ENCODE measurements at places on chromosomes 5 and 9.

DNA sequence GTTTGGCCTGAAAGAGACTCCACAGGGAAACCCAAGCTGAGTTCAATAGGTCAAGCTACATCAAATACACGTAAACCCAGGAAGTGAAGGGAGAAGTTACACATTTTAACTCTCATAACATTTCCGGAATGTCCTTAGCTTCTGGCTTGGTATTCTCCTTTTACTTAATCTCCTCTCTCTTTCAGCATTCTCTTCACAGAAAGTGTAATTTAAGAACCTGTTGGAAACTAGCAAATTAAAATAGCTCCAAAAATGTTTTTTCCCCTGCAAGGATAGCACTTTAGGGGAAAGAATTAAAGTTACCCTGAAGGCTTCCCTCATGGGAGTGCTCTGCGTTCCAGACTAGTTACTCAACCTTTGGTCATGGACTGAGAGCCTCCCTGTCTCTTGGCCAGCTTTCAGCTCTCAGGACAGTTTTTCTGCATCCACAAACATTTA, 292.7 kb upstream of the TARS1 start:
- DNase-seq: no peak

- no peak for DNase-seq
Measured at GRCh38 chr9:35415402-35416097, 74.4 kb upstream of the RUSC2 start.

DNA sequence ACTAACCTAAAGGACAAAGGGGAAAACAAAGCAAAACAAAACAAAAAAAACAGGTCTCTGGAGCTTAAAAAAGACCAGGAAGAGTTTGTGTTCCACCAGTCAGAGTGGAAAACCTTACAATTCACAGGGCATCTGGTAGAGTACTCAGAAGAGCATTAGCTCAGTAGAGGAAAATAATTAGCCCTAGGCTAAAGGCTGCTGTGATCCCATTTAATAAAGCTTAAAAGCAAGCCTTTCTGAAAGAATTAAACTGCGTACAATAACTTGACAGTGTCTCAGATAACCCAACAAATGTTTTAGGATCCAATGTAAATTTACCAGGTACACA, 7.3 kb downstream of the ECM2 start:
- DNase-seq: no peak

DNA sequence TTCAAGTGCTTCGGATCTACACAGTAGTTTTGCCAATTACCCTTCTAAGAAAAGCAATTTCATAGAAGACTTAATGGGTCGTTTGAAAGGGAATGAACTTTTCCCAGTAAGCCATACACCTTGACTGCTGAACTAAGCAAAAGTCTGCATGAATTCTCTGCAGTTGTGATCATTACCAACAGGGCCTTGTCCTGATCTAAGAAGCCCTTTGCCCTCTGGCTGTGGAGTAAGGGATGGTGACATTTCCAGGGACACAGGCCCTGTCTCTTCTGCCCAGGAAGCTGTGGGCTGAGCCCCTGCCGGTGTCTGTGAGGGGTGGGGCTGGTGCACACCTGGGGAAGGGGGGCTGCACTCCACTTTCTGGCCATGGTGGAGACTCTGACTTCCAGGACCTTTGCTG, 30.5 kb downstream of the ZDHHC11 start:
- DNase-seq: no peak

DNA sequence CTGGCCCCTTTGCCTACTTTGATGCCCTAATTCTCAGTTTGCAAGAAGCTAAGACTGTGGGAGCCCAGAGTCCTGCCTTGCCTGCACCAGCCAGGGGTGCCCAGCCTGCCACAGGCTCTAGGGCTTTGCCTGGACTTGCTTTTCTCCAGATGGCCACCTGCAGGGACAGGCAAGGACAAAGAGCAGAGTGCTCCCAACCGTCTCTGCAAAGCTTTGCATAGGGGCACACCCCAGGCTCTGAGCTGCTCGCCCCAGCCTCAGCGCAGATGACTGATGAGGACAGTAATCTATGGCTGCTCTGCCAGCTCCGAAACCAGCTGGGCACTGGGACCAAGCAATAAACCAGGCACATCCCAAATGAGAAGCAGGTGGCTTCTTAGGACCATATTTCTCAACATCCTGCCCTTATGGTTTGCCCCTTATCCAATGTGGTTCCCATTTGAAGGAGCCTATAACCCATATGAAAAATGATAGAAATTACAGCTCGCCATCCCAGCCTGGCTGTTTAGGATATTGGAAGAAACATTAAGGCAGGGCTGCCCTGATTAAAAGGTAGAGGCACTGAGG, 25.4 kb upstream of the TCF7 start:
- no peak for DNase-seq

DNA sequence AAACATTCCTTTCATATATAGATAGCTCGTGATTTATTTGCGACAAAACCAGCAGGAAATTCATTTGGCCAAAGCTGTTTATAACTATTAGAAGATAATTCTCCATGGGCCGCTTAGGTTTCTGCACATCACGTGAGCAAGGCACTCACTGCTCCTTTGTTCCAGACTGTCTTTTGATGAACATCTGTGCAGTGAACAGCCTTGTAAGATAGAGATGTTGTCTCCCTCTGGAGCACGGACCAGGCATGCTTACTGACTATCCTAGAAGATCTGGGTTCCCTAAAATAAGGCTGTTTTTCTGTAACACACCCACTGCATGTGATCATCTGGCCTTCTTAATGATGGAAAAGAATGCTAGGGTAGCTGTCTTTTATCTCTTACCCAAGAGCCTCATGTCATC, 30.9 kb downstream of the YIPF5 start:
- no peak for DNase-seq

DNA sequence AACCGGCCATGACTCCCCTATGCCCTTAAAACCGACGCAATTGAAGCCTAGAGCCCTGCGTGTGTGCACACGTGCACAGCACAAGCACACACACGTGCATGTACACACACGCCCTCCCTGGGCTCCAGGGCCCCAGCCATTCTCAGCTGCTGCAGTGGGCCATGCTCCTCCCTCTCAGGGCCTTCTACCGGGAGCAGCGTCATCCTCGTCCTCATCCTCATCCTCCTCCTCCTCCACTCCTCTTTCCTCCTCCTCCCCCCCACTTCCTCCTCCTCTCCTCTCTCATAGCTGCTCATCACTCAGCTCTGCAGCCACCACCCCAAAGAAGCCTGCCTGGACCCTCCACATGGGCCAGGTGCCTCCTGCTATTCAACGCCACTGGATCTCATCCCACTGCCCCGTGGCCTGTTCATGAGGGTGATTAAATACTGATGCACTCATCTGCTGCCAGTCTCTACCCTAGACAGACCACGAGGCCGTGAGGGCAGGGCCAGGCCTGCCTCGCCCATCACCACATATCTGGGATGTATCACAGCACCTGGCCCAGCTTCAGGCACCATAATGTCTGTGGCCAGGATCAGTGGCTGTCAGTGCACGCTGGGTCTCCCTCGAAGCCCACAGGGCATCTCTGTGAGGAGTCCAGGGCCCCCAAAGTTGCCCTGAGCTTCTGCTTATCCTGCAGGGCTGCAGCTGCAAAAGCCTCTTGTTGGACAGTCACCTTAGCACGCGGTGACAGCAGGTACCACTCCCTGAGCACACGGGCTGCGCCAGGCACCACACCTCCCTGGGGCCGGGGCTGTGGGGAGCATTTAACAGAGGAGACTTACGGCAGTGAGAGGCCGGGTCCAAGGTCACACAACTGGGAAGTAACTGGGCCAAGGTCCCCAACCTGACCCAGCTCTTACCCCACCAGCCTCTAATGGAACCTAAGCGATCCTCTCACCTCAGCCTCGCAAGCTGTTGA, 9.8 kb downstream of the FAM78A start:
- no peak for DNase-seq

GRCh38 chr9:91714020-91714806, 235.8 kb downstream of the ROR2 start:
- no peak for DNase-seq

DNA sequence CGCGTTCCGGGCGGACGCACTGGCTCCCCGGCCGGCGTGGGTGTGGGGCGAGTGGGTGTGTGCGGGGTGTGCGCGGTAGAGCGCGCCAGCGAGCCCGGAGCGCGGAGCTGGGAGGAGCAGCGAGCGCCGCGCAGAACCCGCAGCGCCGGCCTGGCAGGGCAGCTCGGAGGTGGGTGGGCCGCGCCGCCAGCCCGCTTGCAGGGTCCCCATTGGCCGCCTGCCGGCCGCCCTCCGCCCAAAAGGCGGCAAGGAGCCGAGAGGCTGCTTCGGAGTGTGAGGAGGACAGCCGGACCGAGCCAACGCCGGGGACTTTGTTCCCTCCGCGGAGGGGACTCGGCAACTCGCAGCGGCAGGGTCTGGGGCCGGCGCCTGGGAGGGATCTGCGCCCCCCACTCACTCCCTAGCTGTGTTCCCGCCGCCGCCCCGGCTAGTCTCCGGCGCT, at the start of gene DAPK1:
Gene DAPK1 (plus strand): TSS at position 264 of the 442 bp plus-strand sequence. CDS start 1,211 bp downstream, outside the sequence.
- DNase-seq: no peak

- DNase-seq: no peak
Measured at GRCh38 chr9:69389437-69389995, 64.5 kb downstream of the ENTREP1 start.

- DNase-seq: no peak
Measured at GRCh38 chr9:72509053-72509452, 12.4 kb upstream of the TMC1 start.

- no peak for DNase-seq
Measured at GRCh38 chr5:15585128-15585527, 85.1 kb downstream of the FBXL7 start.

DNA sequence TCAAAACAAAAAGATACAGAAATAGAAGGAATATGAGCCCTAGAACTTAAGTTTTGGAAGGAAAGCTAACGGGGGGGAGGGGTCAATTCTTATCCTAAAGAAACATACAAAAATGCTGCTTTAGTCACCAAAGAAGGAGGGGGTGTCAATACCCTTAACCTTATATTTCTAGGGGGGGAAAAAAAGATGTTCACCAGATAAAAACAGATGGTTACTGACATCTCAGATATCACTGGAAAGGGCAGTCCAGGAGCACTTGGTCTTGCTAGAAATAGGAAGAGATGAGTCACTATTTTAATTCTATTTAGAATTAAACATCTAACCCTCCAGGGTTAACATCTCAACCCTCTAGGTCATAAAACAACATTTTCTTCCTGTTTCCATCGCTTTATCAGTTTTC, 1.7 kb downstream of the DIAPH1 start:
- no peak for DNase-seq

DNA sequence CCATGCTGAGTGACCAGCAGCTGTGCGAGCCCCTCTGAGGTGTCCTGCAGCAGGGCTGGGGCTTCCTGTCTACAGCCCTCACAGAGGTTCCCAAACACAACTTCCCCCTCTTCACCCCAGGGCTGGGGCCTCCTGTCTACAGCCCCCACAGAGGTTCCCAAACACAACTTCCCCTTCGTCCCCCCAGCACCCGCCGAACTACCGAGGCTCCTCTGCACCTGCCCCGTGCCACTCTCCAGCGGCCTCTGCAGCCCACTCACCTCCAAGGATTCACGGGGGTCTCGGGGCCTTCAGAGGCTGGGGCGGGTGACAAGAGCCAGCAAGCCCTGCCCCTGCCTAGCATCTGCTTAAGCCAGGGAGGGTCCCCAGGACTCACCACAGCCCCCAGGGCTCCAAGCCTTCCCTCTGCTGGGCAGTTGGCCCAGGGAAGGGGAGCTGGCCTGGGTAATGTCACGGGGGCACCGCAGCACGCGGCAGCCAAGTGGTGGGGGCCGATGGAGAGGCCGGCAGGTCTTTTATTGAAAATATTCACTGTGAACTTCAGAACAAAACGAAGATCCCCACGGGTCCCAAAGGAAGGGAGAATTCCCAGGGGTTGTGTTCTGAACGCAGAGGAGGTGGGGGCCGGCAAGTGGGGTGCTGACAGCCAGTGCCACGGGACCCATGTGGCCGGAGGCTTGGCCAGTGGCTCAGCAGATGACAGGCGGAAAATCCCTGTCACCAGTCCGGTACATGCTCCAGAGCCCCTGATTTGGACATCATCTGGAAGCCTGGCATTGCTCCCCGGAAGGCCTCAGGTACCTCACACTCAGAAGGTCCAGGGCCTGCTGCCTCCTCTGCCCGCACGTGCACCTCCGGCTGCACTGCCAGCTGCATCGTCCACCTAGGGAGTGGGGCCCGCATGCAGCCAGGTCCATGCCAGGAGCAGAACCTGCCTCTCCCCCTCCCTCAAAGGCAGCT, 125.3 kb downstream of the ADAMTS2 start:
- DNase-seq: no peak

DNA sequence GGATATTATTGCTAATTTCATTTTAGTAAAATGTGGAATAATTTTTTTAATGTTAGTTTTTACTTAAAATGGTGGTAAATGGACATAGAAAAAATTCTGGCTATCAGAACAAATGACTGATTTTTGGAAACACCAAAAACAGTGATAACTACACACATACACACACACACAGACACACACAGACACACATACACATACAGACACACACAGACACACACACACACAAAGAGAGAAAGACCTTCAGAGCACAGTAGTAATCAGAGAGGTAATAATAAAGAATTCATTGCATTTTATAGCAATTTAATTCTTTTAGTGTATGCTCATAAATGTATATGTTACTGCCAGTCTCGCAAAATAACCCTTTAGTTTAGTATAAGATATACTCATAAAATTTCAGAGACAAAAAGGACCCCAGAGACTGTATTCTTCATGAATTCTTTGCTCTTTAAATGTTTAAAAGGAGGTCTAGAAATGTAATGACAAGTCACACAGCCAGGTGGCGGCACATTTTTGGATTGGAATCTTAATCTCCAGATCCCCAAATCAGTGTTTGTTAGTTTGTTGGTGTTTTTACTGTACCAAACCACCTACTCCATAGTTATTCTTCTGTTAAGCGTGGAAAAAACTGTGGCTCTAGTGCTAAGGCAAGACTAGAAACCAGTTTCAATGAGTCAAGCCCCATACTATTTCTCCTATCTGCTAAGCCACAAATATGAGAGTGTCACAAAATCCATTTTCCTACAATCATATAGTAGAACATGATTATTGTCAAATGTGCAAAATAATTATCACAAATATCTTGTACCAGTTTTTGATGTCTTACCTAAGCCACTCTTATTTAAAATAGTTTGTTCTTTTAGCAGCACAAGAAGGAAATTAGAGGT, 109.9 kb downstream of the EDIL3 start:
- no peak for DNase-seq

GRCh38 chr5:1088031-1088430, 23.8 kb downstream of the SLC12A7 start:
- no peak for DNase-seq

GRCh38 chr5:107486489-107486888, 184.2 kb downstream of the EFNA5 start:
- no peak for DNase-seq

GRCh38 chr5:35220967-35221366, 9.3 kb downstream of the PRLR start:
- DNase-seq: no peak

DNA sequence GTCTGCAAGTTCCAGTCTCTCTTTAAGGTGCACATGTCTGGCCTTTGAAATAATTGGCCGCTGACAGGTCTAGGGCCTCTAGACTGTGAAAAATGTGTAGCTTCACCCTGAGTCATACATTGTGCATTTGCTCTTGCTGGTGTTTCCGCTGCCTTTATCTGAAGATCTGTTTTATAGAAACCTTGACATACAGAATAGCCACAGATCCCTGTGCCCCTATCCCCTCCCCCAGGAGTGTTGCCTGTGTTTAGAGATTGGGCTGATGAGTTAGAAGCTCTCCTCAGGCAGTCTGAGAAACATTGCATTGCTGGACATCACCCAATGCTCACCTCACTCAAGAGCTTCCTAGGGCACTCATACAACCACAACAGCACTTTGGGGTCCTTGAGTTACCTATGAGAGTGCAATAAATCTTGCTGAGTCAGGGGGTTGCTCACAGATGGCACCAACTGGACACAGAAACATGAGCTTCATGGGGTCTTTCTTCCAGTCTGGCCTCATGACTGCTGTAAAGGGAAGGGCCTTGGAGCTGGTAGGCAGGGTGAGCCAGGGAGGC, 3.8 kb upstream of the ZNF782 start:
- DNase-seq: no peak

Data from T-helper 9 cell (primary cell).